ENCODE measurements at places on chromosomes 12 and 14. TPM values are rescaled to one million over a fixed set of nuclear protein-coding genes. Genes with fewer than 3 reads are reported as not detected.

Gene EFS
- not detected for total RNA-seq

Gene TSFM
- total RNA-seq: 28.4 TPM

Gene RHNO1
- 14.4 TPM for total RNA-seq

Gene PTCSC3
- total RNA-seq: not detected

Gene ZFP36L1
- 884 TPM for total RNA-seq

Gene PROX2
- not detected for total RNA-seq

Gene ABCD4
- 78.4 TPM for total RNA-seq

Gene CDK17
- 57.3 TPM for total RNA-seq

Gene APOLD1
- 0.75 TPM for total RNA-seq

Data from activated B cell treated with CpG ODN at 0.5 μM for 24 hours (primary cell).